CD4-positive, alpha-beta T cell treated with Interleukin-6 at 100 ng/mL for 8 hours (primary cell): ENCODE measurements at places on chromosomes 13 and 19.

DNA sequence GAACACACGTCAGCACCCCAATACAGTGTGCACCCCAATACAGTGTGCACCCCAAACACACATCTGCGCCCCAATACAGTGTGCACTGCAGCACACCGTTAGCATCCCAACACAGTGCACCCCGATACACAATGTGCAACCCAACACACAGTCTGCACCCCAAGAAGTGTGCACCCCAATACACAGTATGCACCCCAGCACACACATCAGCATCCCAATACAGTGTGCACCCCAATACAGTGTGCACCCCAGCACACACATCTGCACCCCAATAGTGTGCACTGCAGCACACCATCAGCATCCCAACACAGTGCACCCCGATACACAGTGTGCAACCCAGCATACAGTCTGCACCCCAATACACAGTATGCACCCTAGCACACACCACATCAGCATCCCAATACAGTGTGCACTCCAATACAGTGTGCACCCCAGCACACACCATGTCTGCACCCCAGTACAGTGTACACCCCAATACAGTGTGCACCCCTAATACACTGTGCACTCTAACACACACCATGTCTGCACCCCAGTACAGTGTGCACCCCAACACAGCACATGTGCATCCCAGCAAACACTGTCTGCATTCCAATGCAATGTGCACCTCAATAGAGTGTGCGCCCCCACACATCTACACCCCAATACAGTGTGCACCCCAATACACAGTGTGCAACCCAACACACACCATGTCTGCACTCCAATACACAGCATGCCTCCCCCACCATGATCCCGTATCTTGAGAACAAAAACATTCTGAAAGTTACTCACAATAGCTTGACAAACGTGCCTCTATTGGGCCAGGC is 855 bp upstream of the CARS2 start:
- no peak for DNase-seq

- no peak for DNase-seq
These were observed 2270.9 kb downstream of the PCDH9 start for GRCh38 chr13:64959276-64959675.

- DNase-seq = no peak
These were observed 14.7 kb downstream of the KLF2 start for GRCh38 chr19:16339361-16339725.

DNA sequence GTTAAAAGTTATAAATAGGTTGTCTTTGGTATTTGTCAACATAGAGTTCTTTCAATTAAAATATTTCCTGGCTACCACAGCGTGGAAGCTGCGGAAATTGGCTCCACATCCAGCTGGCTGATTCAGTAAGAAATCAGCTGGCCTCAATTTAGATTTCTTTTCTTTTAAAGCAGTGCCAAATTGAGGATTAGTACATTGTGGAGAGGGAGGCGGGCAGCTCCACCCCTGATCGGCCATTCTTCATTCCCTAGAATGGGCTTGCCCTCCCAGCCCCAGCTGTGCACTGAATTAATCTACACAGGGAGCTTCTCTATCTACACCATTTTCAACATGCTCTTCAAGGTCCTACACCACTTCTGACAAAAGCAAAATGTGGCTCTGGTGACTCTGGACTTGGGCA is 624.8 kb downstream of the DACH1 start:
- no peak for DNase-seq

DNA sequence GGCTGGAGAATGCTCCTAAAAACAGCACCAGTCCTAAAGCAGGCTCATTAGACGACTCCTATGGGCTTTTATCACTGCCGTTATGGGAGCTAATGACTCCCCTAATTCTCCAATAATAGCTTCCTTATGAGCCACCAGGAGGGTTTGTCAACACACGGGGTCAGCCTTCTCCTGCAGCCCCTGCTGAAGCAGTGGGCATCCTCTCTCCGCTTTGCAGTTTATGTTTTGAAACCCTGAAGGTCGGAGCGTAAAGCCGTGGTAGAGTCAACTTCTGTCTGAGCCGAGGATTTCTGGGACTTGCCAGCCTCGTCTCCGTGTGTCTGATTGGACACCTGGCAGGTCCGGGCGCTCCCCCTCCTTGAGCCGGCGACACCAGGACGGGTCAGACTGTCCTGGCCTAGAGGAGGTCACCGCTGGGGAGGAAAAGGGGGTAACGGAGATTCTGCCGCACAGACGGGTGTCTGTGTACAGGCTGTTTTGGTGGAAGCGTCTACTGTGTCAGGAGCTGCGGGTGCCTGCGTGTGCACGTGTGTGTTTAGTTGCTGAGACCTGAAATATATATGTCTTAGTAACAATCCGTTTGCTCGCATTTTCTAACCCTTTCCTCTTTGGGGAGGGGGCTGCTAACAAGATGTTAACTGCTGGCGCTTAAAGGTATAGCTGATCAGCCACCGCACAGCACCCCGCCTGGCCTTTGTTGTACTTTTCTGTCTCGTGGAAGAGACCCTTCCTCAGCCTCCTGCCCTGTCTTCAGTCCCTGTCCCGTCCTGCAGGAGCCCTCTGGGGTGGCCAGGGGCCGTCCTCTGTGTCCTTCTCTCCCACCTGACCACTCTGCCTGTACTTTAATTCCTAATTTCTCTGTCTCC is 1.9 kb downstream of the KDM4B start:
- no peak for DNase-seq
